Activated T-cell treated with anti-CD3 and anti-CD28 coated beads, Interleukin-2, amount 50 U/mL, for 4 hours (primary cell): ENCODE measurements at places on chromosomes 1 and 21.

GRCh38 chr21:35491114-35491513, 442.0 kb upstream of the RUNX1 start:
- no peak for DNase-seq

DNA sequence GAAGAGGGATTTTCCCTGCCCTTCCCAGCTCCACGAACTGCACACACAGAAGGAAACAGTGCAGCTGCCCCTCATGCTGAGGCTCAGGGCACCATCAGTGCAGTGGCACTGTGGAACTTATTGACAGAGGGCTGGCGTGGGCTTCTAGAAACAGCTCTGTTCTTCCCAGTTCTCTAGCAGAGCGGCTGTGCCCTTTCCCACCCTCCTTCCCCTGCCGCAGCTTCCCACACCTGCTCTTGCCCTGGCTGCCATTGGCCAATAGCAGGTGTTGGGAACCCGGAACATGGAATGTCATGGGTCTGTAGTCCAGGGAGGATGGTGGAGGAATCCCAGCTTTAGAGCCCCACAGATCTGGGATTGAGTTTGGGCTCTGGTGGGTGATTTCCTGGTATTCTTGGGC, 343.8 kb downstream of the RPS6KC1 start:
- DNase-seq, result no peak

DNA sequence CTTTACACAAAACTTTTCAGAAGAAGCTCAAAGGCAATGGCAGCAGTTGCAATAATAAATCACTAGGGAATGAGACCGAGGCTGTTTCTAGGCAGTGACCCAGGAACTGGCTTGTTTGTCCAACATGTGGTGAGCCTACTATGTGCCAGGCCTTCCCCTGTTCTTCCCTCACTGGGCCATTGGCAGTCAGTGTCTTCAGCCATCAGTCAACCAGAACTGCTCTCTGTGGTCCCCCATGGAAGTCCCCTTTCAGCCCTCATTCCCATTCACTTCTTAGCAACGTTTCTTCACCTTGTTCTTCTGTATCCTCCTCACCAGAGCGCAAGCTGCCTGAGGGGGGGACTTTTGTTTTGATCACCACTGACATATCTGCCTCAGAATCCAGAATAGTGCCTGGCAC, 274.1 kb downstream of the RRAGC start:
- no peak for DNase-seq

- no peak for DNase-seq
Measured at GRCh38 chr1:183159960-183160359, 26.1 kb upstream of the LAMC2 start.

GRCh38 chr1:11535761-11536572, 57.0 kb downstream of the DISP3 start:
- DNase-seq, result no peak

DNA sequence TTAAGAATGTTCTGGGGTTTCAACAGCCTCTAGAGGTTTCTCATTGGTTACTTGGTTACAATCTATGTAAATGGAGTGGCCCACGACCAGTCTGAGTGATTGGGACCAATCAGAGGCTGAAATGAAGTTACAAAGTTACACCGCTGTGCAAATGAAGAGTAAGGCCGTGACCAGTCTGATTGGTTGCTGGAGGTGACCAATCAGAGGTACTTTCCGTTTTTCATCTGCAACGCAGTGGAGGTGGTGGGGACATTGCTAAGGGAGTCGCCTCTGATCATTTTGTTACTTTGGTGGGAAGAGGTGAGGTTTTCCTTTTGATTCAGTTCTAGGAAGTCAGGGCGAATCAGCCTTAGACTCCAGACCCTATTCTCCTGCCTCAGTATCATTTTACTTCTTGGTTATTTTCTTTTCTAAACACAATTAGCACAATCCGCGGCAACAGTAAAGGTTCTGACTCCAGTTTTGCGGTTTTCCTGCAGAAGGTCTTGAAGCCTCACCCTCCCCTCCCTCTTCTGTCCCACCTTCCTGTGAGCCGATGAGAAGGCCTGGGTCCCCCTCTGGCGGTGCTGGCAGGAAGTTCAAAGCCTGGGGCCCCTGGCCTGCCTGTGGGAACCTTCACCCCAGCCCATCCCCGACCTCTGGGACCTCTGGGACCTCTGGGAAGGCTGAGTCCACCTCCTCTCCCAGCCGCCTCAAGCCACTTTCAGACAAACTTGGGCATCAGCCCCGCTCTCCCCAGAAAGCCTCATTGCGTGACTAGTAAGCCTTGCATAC, 38.7 kb upstream of the TTC34 start:
- DNase-seq, result peak; percentile 48

GRCh38 chr1:89606227-89606980, 26.5 kb upstream of the LRRC8C start:
- DNase-seq, result no peak

DNA sequence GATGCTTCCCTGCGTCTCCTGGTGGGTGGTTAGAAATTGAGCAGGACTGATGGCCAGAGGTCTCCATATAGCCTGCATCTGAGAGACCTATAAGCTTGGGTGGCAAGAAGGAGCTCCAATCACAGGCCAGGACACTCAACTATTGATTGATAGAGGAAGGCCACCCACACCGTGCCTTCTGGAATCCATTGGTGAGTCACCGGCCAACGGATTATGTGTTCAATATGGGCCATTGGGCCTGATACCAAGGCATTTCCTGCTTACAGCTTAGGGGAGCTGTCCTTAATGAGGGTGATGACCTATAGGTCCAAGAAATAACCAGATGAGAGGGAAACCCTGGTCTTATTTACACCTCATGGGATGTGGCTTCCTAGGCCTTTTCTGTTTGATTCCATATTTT, 115.1 kb downstream of the PLPP3 start:
- DNase-seq, result no peak

DNA sequence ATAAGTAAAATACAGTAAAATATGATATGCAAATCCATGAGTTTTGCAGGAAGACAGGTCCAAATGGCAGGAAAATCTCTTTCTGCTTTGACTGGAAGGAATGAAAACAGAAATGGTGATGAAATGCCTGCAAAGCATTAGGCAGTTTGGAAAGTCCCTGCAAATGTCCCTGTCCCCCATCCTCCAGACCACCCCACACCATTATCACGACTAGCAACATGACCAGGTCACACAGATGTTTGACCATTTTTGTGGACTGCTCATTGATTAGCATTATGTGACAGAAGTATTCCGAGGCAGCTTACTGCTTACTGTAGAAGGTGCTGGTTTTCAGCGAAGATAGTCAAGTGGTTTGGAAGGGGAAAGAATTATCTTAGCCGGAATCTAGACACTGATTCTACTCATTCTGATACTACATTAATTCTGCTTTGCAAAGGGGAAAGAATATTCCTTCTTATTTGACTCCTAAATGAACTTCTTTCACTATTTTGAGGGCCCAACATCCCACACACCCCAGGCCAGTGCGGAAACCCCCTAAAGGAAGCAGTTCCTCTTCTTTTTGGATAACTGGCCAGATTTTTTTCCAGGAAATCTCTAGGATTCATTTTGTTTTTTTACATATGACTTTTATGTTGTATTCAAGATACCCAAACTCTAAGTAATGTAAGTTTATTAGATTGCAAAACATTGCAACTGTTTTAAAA, 9.5 kb upstream of the CR2 start:
- DNase-seq, result no peak

- no peak for DNase-seq
Measured at GRCh38 chr1:167081594-167082156, 8.5 kb downstream of the GPA33 start.

GRCh38 chr21:44734841-44735240, 23.5 kb upstream of the TSPEAR start:
- DNase-seq, result no peak

GRCh38 chr21:36694593-36695282, 4.2 kb upstream of the SIM2 start:
- no peak for DNase-seq

DNA sequence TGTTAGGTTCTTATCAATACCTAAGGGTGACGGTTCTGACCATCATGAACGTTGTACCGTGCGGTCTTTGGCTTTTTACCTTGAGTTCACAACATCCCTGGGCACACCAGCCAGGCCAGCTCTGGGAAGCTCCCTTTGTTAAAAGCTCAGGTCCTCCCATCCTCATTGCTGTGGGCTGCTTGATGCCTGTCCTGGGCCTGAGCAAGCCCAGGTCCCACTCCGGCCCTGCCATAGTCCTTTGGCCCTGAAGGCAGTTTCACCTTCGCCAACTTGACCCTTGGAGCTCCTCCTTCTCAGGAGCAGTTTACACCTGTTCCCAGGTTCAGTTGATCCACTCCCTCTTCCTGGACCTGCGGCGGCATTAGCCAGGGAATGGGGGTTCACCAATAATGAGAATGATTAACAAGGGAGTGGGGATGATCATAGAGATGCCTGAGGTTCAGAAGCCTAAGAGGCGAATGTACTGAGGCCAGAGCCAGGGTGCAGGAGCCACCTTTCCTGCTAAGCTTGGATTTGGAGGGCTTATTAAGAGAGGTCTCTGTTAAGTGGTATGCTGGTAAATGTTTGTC, 40.2 kb downstream of the DHCR24 start:
- DNase-seq, result no peak

GRCh38 chr1:226798427-226799411, 59.6 kb upstream of the ITPKB start:
- DNase-seq, result peak; percentile 44

- DNase-seq, result no peak
Measured at GRCh38 chr1:62917805-62918204, 133.9 kb downstream of the ATG4C start.

GRCh38 chr1:199322278-199322677, 683.4 kb downstream of the PTPRC start:
- DNase-seq, result no peak

GRCh38 chr1:215890438-215890837, 323.3 kb downstream of the KCTD3 start:
- no peak for DNase-seq

- DNase-seq, result no peak
Measured at GRCh38 chr1:2833454-2834145, 32.1 kb upstream of the TTC34 start.

DNA sequence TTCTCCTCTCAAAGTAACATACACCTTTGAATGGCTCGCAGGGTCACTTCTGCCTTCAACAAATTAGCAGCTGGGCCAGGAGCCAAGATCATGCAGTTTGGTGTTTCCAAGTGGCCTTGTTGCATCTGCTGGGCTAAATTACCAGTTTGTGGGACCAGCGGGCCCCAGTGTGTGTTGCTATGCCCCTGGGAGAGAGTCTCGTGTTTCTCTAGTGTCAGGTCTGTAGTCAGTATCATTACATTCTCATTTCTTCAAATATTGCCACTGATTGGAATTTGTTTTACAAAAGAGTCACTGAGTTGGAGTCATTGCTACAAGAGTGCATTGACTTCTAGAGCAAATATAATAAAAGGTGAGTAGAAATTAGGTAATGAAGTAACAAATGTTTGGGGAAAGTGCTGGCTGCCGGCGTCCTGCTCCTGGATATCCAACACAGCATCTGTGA, 35.5 kb downstream of the RHOU start:
- no peak for DNase-seq

DNA sequence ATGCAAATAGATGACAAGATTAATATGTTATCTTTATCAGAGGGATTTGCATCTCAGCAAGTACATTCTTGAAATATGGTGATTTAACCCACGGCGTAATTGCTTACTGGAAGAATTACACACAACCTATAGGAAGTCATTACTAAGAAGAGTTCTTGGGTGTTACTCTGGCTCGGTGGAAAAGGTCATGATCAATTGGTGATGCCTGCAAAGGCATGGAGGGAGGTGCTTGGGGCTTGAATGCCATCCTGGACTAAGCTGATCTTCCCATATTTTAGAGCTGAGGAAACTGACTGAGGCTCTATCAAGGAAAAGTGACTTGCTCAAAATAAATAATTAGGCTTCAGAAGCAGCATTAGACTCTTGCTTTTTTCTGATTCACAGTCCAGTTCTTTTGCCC, 137.5 kb upstream of the JUN start:
- DNase-seq, result no peak

DNA sequence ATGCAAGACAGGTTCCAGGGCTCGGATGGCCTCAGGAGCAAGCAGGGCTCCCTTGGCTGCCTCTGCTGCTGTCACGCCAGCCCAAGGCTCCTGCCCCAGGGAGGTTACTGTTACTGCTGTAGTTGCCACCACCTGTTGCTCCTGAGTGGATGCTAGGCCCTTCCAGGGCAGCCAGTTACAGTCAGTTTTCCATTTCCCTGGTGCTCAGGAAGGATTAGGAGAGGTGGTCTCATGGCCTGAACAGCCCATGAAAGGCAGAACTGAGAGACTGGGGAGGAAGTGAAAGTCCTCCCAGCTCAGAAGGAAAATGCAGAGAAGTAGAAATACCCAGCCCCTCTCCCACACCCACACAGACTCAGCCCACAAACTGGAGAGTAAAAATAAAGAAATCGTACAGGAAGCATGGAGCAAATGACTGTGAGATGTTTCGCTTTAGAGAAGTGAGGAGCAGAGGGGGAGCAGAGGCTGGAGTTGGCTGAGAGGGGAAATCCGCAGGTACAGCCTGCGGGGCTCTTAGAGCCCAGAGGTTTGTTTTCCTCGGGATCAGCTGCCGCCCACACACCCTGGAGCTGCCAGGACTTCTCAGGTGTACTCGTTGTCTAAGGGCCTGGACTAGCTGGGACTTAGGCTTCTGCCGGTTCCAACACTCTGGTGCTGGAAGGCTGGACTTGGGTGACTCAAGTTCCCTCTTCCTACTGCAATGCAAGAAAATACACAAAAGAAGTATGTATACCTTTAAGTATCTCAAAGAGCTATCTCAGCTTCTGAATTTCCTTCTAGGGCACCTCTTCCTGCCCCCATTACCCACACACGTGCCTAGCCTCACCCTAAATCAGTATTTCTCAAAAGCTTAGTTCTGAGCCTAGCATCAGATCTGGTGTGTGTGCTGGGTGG, 2.3 kb downstream of the IL6R start:
- DNase-seq, result peak; percentile 36

GRCh38 chr1:232996143-232996542, 45.7 kb downstream of the NTPCR start:
- no peak for DNase-seq

DNA sequence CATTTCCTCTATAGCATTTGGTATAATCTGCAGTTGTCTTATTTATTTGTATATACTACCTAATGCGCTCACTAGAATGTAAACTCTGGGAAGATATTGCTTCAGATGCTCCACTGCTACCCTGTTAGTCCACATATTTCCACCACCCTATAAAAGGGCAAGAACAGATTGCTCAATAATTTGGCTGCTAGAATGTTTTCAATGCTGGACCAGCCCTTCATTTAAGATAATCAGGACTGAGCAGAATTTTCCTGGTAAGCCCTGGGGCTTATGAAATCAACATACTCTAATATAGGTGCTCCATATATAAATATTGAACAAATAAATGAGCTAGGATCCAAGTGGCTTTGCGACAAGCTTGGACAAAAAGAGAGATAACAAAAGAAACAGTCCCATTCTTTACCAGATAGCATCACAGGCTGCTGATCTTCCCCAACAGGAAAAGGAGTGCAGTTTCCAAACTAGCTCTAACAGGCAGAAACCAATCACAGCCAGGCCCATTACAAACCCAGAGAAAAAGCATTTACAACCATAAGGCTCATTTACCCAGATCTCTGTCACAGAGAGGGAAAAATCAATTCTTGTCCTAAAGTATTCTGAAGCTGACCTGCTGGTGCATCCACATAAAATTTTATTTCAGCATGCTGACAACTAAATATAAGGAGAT, 8.3 kb downstream of the BCAR3 start:
- no peak for DNase-seq
